ENCODE measurements at places on chromosomes 5 and 9. TPM values are rescaled to one million over a fixed set of nuclear protein-coding genes. Genes with fewer than 3 reads are reported as not detected.
A peak's percentile ranks its signal among the peaks of the same experiment; 100 is the strongest.

DNA sequence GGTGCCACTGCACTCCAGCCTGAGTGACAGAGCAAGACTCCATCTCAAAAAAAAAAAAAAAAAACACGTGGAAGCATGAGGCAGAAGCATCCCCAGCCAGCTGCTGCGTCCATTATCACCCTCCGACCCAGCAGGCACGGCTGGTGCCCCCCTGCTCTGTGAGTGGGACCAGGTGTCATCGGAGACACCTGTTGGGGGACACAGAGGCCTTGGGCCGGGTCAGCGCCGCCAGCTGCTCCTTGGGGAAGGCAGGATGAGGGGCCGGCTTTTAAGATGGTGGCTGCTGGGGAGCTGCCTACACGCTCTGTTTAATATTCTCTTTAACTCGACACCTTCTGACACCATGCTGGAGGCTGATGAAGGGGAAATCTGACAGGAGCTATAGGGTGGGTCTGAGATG, 80.2 kb upstream of the RUFY1 start:
- H3K4me1 ChIP-seq = no peaks in the 10 kb centered on the region
- H3K27me3 ChIP-seq = no peaks in the 10 kb centered on the region
- no peak for DNase-seq
- H3K4me3 ChIP-seq = no peak overlapping the region
- no peak overlapping the region for H3K27ac ChIP-seq

DNA sequence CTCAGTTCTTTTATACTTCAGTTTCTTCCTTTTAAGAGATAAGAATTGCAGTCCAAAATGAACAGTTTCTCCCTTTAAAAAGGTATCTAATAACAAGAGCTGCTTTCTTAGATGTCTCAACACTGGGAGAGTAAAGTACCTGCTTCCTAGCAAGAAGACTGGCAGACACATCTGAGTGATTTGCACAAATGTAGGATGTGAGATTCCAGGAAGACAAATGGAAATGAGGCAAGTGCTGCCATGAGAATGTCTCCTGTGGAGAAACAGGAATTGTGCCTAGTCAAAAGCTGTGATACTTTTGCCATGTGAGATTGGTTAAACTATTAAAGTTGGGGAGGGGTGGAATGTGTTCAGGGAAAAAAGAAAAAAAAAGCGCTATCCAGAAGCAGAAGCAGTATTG, 159.1 kb downstream of the HTR1A start:
- no peak for DNase-seq
- H3K4me1 ChIP-seq = no peaks in the 10 kb centered on the region
- no peak overlapping the region for H3K4me3 ChIP-seq
- no peaks in the 10 kb centered on the region for H3K36me3 ChIP-seq

- no peaks in the 10 kb centered on the region for H3K4me1 ChIP-seq
- DNase-seq = no peak
- peaks cover 13% of the 10 kb centered on the region for H3K27me3 ChIP-seq
- peaks cover 3% of the 10 kb centered on the region for H3K36me3 ChIP-seq
- H3K4me3 ChIP-seq = no peak overlapping the region
Observed at GRCh38 chr9:114432323-114433067, 44.7 kb upstream of the AKNA start.

DNA sequence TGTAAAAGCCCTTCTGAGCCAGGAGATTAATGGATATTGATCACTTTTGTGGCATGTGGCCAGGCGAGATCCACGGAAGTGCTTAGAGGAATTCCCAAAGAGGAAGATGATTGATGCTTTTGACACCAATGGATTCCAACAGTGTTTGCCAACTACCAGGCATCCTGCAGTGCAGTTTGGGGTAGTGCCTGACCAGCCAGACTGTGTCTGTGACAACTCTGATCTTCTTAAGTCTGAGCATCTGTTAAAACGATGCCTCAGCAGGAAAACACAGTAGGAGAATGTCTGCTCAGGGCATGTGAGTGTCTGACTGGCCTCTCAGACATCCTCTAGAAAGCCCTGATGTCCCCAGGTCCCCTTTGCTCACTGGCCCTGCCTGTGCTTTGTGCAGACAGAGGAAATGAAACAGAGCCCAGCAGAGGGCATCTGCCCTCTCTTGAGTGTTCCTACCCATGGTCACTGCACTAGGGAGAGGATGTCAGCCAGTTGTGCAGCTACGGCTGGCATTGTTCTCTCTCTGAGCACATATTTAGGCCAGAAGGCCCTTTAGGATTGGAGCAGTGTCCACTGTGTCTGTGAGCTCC, 57.0 kb downstream of the TRPC7 start:
- H3K27ac ChIP-seq = no peak overlapping the region
- no peaks in the 10 kb centered on the region for H3K4me1 ChIP-seq
- DNase-seq = no peak

DNA sequence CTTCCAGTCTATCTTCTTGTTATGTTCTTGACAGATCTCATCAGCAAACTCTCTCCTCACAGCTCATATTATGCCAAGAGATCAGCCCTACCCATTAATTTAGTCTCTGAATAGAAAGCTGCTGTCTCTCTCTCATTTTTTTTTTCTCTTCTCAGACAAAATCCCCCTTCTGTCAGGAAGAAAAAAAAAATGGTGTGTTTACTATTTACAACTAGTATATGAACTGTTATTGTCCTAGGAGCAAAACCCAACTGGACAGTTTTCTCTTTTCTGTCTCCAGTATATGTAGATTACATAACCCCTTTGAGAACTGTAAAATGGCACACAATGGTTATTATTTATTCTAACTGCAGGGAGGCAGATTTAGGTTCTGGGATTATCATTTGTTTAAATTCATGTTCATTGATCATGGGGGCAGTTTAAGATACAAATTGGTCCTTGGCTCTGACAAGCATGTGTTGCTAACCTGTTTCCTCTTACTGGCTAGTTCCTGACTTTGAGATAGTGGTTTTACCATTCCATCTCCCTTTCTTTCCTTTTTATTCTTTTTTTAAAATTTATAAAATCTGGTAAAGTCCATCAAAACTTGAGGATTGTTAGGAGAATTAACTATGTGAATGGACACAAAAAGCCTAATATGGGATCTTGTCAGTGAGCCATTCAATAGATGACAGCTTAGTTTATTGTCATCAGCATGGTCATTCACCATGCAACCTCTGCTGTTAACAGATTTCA, 210.0 kb upstream of the PAPPA start:
- no peak for DNase-seq
- no peaks in the 10 kb centered on the region for H3K36me3 ChIP-seq
- peak overlapping the region; percentile 6 for H3K4me3 ChIP-seq
- H3K4me1 ChIP-seq = peaks cover 51% of the 10 kb centered on the region

The DNAH5 gene
- total RNA-seq = 0.37 TPM

The UNC5A gene
- not detected for total RNA-seq

DNA sequence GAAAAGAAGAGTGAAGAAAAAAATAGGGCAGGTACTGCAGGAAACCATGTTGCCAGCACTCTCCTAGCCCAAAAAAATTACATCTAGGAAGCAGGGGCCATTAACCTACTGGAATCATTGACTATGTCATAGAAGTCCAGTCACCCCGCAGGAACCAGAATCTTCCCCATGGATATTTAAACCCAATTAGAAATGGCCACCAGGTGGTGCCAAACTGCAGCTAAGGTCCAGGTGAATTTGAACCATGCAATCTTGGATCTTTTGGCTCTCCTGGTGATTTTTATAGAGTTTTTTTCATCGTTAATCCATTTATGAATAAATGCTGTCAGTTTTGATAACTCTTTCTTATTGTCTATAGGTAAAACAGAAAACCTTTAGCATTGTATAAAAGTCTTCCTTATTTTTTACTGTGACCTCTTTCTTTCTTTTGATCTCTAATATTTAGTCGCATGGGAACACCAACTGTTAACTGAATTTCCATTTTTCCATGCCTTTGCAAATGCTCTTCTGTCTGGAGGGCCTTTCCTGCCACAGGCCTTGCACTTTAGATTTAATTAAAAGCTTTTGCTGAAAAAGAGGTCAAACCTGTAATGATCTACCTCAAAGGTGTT, 147.5 kb upstream of the FGF10 start:
- H3K27ac ChIP-seq = no peak overlapping the region
- H3K27me3 ChIP-seq = no peaks in the 10 kb centered on the region
- no peak for DNase-seq
- H3K36me3 ChIP-seq = no peaks in the 10 kb centered on the region
- H3K4me3 ChIP-seq = no peak overlapping the region

DNA sequence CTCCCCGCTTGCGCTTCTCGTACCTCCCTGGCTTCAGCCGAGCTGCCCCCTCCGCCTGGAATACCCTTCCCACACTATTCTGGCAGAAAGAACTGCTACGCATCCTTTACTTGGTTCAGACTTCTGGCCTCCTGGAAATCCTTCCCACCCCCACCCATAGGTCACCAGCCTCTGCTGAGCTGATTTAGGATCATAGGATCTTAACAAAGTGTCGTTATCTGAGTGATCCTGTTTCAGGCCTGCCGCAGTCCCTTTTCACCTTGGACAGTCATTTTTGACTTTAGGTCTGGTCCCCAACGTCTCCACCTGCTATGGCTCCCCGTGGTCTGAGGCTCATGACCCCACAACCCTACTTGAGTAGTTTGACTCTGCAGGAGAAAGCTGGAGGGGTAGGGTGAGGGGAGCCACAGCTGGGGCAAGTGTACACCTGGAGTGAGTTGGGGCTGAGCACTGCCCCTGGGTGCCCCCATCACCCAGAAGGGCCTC, 27.3 kb downstream of the EGR1 start:
- peaks cover 25% of the 10 kb centered on the region for H3K27me3 ChIP-seq
- no peaks in the 10 kb centered on the region for H3K36me3 ChIP-seq
- H3K27ac ChIP-seq = peak overlapping the region; percentile 63
- DNase-seq = no peak
- H3K4me3 ChIP-seq = peak overlapping the region; percentile 76
- H3K4me1 ChIP-seq = peaks cover 11% of the 10 kb centered on the region

DNA sequence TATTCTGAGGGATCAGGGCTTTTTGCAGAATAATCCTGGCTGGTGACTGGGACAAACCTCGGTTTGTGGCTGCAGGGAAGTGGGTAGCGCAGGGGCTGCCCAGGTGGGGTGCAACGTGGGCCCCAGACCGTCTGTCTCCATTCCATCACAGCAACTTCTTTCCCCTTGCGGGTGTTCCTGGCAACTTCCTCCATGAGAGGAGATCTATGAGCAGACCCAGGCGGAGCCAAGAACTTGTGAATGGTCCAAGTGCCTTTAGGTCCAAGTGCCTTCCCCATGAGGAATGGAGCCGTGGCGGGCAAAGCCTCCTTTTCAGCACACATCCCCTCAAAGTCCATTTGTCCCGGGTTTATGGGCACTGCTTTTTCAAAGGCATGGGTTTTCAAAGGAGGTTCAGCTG, 136.5 kb downstream of the PHF2 start:
- no peaks in the 10 kb centered on the region for H3K36me3 ChIP-seq
- H3K27ac ChIP-seq = no peak overlapping the region
- peaks cover 18% of the 10 kb centered on the region for H3K27me3 ChIP-seq
- H3K4me1 ChIP-seq = no peaks in the 10 kb centered on the region
- H3K4me3 ChIP-seq = no peak overlapping the region
- peak; percentile 68 for DNase-seq

- no peaks in the 10 kb centered on the region for H3K4me1 ChIP-seq
- no peaks in the 10 kb centered on the region for H3K36me3 ChIP-seq
- H3K27ac ChIP-seq = no peak overlapping the region
- no peaks in the 10 kb centered on the region for H3K27me3 ChIP-seq
- H3K4me3 ChIP-seq = no peak overlapping the region
Observed at GRCh38 chr5:88051148-88051547, 217.5 kb downstream of the TMEM161B start.

- H3K4me1 ChIP-seq = peaks cover 71% of the 10 kb centered on the region
- H3K4me3 ChIP-seq = peak overlapping the region; percentile 93
- peaks cover 16% of the 10 kb centered on the region for H3K36me3 ChIP-seq
Observed at GRCh38 chr5:57176350-57176857, 2.5 kb downstream of the GPBP1 start.

DNA sequence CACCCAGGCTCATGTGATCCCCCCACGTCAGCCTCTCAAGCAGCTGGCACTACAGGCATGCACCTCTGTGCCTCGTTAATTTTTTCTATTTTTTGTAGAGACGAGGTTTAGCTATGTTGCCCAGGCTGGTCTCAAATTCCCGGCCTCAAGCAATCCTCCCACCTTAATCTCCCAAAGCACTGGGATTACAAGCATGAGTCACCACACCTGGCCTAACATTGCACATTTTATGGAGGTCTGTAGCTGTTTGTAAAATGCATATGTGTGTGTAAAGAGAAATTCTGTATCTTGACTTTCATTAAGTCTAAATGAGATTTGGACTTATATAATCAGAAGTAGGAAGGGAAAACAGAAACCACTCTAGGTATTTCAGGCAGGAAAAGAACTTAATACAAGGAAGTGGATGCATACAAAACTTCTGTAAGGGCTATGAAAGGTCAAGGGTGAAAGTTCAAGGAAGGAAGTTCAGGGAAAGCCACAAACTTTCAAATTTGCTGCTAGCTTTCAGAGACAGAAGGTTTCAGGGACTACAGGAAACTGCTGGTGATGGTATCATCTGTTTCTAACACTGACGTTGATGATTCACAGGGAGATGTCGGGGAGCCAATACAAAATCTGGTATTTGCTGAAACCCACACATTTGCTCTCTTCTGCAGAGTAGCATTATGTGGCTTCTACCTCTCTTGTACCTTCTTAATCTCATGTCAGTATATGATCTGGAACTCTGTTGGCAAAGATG, 209.4 kb downstream of the PIK3R1 start:
- H3K4me3 ChIP-seq = no peak overlapping the region
- no peak overlapping the region for H3K27ac ChIP-seq
- peaks cover 25% of the 10 kb centered on the region for H3K4me1 ChIP-seq
- H3K27me3 ChIP-seq = no peaks in the 10 kb centered on the region
- no peak for DNase-seq
- no peaks in the 10 kb centered on the region for H3K36me3 ChIP-seq

The ABCA2 gene
- 47.6 TPM for total RNA-seq

- DNase-seq = no peak
- no peak overlapping the region for H3K4me3 ChIP-seq
- no peak overlapping the region for H3K27ac ChIP-seq
Observed at GRCh38 chr5:143106174-143106573, 297.3 kb downstream of the NR3C1 start.

The ANKRD34B gene
- total RNA-seq = not detected

DNA sequence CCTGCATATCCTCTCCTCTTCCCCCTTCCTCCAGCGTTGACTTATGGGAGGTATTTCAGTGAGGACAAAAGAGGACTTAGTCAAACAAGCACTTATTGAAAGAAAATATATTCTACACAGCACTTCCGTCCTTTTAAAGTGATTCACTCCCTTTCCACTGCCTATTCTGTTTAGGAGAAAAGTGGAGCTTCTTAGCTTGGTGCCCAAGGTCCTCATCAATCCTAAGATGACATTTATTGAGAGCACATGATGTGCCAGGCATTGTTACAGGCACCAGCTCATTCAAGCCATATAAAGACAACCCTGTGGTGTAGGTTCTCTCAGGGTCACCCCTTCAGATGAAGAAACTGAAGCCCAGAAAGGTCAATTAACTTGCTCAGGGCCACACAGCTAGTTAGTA, 95.9 kb downstream of the KCNIP1 start:
- H3K4me3 ChIP-seq = no peak overlapping the region
- no peak overlapping the region for H3K27ac ChIP-seq
- no peaks in the 10 kb centered on the region for H3K36me3 ChIP-seq

The KIF12 gene
- total RNA-seq = 0.47 TPM

GRCh38 chr9:107973451-107973850, 483.9 kb upstream of the KLF4 start:
- H3K36me3 ChIP-seq = no peaks in the 10 kb centered on the region
- no peak for DNase-seq
- H3K27me3 ChIP-seq = peaks cover 21% of the 10 kb centered on the region
- H3K27ac ChIP-seq = no peak overlapping the region
- H3K4me1 ChIP-seq = no peaks in the 10 kb centered on the region

GRCh38 chr5:59021286-59021673, 438.4 kb downstream of the RAB3C start:
- H3K27me3 ChIP-seq = no peaks in the 10 kb centered on the region
- DNase-seq = no peak
- H3K36me3 ChIP-seq = peaks cover 8% of the 10 kb centered on the region
- no peak overlapping the region for H3K27ac ChIP-seq
- peaks cover 29% of the 10 kb centered on the region for H3K4me1 ChIP-seq

All from osteocyte (in vitro differentiated cells).